CD4-positive, alpha-beta T cell treated with Interleukin-2 at 100 ng/mL for 4 hours (primary cell): ENCODE measurements at places on chromosomes 7 and 10.

DNA sequence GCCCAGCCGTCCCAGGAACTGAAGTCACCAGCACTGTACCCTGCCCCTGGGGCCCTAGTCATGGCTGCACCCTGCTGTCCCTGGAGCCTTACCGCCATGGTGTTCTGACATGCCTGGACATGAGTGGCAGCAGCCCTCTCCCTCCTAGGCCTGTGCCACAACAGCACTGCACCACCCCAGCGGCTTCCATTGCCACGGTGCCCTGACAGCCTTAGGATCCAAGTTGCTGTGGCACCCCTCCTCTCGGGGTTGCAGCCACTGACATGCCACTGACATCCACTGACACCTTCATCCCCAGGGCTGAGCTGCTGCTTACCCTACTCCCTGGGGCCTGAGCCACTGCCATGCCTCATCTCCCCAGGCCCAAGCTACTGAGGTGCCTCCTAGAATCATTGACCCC, 39.6 kb upstream of the SHH start:
- no peak for DNase-seq

DNA sequence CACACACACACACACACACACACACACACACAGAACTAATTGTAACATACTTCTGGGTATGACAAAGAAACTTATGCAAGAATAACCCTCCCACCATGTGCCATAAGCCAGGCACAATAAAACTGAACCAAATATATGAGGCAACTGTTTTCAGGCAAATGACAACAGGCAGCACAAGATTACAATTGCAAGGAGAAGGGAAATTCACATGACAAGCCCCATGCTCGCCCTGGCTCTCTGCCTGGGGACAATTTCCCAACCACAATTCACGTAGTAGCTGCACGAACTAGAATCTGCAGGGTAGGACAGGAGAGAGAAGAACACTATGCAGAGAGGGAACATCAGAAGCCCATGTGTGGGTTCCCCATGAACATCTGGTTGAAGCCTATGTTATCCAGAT, 143.3 kb downstream of the CALN1 start:
- DNase-seq, result no peak

- DNase-seq, result no peak
Observed at GRCh38 chr10:128540128-128540762, 414.0 kb upstream of the MKI67 start.

GRCh38 chr10:118901380-118901779, 128.1 kb upstream of the NANOS1 start:
- DNase-seq, result no peak

DNA sequence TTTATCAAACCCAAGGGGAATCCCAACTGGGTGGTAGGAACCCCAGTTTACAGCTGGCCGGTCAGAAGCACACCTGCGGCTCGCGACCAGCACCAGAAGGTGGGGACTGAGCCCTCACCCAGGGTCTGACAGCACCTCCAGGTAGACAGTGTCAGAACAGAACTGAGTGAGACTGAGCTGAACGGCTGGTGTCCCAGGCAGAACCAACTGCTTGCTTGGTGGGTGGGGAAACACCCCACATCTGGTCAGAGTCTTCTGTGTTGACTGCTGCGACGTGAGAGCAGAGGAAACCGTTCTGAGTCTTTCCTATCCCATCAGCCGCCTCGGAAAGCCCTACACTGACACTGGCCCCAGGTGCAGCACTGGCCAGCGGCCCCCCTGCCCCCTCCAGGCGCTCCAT, 160.7 kb downstream of the MAD1L1 start:
- no peak for DNase-seq

DNA sequence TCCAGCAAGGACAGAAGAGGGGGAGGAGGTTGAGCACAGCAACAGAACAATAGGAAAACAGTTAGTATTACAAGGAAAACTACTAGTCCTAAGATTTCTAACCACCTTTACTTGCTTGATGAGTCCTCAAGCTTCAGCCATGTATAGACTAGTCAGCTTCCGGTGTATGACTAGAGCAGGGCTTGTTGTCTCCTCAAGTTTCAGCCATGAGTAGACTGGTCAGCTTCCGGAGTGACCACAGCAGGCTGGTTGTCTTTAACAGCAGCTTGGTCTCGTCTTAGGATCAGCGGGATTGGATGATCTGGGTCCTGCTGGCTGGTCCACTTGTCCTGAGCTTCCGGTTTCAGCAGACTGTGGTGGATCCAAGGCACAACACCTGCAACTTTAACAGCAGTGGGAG, 10.6 kb upstream of the ZNF239 start:
- no peak for DNase-seq

DNA sequence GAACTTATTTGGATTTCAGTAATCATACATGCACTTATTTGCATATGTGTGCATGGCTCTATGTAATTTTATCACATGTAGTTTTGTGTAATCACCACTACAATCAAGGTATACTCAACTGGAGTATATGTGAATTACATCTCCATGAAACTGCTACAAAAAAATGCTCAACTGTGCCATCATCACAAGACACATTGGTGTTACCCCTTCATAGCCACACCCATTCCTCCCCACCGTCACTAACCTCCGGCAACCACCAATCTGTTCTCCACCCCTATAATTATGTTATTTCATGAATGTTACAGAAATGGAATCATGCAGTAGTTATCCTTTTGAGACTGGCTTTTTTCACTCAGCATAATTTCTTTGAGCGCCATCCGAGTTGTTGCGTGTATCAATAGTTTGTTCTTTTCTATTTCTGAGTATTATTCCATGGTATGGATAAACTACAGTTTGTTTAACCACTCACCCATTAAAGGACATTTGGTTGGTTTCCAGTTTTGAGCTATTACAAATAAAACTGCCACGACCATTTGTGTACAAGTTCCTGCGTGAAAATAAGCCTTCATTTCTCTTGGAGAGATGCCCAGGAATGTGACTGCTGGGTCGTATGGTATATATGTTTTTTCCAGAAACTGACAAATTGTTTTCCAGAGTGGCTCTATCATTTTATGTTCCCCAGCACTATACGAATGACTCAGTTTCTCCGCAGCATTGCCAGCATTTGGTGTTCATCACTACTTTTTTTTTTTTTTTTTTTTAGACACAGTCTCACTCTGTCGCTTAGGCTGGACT, 11.3 kb upstream of the SMO start:
- DNase-seq, result no peak

DNA sequence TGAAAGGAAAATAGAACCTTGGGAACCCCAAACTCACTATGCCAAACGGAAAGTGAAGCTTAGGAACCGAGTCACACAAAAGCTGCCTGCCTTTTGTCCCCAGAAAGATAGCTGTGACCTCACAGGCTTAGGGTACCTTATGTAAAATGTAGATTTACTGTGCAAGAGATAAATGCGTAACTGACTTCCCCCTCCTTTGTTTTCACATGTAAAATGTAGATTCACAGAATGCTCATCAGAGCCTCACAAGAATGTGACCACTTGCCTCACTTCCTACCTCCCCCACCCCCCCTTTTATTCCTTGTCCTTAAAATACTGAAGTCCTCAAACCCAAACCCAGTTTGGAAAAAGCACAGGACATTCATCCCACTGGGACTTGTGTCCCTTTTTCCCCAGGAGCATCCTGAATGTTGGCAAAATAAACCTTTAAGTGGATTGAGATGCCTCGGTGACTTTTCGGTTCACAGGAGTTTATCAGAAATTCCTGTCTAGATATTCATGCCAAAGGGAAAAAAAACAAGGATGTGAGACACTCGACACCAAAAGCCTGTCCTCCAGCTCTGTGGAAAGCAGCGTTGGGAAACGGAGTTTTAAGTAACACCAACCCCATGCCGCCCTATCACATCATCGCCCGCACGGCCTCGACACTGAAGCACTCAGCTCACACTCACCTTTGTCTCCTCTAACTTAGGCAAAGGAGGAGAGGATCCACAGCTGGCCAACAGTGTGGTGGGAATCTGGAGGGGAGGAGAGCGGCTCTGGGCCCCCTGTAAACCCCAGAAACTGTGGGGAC, 45.9 kb downstream of the SVIL start:
- DNase-seq, result no peak

- peak; percentile 40 for DNase-seq
Observed at GRCh38 chr7:1290026-1290678, 57.5 kb downstream of the UNCX start.

GRCh38 chr10:123191886-123192285, 37.7 kb downstream of the BUB3 start:
- no peak for DNase-seq

- DNase-seq, result no peak
Observed at GRCh38 chr7:94335586-94335985, 59.1 kb upstream of the COL1A2 start.

GRCh38 chr7:74452748-74453321, 871 bp upstream of the GTF2IRD1 start:
- DNase-seq, result peak; percentile 11

DNA sequence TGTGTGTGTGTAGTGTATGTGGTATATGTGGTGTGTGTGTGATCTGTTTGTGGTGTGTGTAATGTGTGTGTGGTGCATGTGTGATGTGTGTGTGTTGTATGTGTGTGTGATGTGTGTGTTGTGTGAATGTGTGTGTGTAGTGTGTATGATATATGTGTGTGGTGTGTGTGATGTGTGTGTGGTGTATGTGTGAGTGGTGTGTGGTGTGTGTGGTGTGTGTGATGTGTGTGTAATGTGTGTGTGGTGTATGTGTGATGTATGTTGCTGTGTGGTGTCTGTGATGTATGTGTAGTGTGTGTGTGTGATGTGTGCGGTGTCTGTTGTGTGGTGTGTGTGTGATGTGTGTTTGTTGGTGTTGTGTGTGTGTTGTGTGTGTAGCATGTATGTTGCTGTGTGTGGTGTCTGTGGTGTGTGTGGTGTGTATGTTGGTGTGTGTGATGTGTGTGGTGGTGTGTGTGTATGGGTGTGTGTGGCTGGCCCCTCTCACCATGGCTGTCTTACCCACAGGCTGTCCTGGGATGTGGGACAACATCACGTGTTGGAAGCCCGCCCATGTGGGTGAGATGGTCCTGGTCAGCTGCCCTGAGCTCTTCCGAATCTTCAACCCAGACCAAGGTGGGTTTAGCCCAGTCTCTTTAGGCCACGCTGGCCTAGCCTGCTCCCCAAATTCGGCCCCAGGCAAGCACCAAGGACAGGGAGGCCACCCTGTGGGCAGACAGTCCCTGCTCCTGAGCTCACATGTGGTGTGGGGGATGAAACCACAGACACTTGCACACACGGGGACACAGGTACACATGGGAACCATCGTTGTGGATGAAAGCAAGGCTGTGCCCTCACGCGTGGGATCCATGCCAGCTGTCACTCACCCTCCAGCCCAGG, 25.6 kb downstream of the ADCYAP1R1 start:
- no peak for DNase-seq

GRCh38 chr7:35658606-35659201, 36.2 kb downstream of the HERPUD2 start:
- no peak for DNase-seq

- no peak for DNase-seq
Observed at GRCh38 chr10:77629775-77630506, 7.7 kb downstream of the KCNMA1 start.

DNA sequence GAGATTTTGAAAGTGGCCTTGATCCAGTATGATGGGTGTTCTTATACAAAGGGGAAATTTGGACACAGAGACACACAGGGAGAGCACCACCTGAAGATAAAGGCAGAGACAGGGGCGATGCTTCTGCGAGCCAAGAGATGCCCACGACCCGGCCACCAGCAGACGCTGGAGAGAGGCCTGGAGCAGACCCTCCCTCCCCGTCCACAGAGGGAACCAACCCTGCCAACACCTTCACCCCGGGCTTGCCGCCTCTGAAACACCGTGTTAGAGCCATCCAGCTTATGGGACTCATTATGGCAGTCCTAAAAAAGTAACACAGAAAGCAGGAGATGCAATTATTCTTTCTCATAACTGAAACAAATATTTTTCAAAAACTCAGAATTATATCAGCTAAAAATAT, 303.3 kb upstream of the SHH start:
- no peak for DNase-seq

DNA sequence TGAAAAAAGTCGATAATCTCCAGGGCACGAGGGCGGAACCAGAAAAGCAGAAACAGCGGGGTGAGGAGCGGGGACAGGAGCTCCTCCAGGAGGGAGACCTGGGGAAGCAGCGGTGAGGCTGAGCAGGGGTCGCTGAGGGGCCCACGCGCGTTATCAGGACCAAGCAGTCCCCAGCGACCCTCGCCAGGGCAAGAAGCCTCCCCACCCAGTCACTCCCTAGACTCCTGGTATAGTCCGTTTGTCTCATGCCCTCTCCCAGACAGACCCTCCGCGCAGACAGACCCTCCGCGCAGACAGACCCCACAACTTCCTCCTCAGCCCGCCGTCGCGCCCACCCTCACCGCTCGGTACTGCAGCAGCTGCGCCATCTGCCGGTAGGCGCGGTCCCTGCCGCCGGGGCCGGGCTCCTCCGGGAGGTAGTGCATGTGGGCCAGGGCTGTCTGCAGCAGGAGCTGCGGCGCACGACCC, 6.3 kb downstream of the ATG9B start:
- DNase-seq, result peak; percentile 82

GRCh38 chr10:133251388-133252222, 13.9 kb downstream of the VENTX start:
- DNase-seq, result no peak

GRCh38 chr10:4501306-4501705, 324.7 kb upstream of the AKR1E2 start:
- no peak for DNase-seq

GRCh38 chr7:73984481-73985205, 43.3 kb upstream of the ELN start:
- DNase-seq, result no peak

DNA sequence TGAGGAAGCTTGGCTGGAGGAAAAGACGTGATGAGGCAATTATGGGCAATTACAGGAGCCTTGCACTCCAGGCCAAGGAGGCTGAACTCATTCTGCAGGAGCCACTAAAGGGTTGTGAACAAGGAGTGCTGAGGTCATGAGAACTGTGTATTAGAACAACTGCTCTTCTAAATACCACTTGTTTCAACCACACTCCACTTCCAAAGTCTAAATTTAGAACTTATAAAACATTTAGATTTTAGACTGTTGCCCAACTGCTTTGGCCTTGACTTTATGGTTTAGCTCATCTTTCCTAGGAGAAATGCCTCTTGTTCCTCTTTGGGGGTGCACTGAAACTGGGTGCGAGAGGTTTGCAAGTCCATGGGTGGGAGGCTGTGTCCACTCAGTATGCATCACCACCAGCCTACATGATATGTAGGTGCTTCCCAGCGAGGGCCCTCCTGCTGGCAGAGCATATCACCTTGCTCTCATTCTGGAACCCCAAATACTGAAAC, 199.7 kb upstream of the AOAH start:
- no peak for DNase-seq

- no peak for DNase-seq
Observed at GRCh38 chr7:137434946-137435345, 91.4 kb upstream of the PTN start.

DNA sequence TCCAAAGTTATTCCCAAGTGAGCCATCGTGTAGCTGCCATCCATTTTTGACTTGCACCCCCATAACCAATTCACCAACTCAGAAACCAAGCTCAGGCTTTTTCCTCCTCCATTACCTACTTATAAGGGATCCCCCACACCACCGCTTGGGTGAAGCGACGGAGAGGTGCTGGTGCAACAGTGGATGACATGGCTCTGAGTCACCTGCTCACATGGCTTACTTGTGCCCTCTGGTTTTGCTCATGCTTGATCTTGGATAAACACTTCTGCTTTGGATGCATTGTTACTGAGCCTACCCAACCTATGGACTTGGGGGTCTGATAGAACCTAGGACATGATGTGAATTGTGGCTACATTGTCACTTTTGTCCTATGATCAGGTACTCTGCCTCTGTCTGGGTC, 12.0 kb upstream of the AKR1B1 start:
- DNase-seq, result no peak

GRCh38 chr7:14144538-14144937, 155.1 kb upstream of the ETV1 start:
- no peak for DNase-seq
